Stimulated activated CD4-positive, alpha-beta T cell treated with anti-CD3 and anti-CD28 coated beads, Interleukin-2, amount 100 ng/mL, for 24 hours (primary cell): ENCODE measurements at places on chromosomes 3 and 15.

DNA sequence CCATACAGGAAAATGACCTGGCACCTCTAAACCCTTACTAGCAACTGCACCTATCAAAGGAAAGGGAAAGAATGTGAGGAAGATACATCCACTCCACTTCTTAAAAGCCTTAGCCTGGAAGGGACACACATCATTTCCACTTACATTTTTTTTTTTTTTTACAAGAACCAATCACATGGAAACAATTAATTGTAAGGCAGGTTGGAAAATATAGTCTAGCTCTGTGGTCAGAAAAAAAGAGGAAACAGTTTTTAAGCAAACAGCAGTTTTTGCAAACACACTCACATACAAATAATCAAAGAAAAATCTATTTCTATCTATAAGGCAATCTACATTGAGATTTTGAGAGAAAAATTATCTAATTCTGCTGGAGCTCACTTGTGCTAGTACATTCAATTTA lies 98.9 kb upstream of the SPRED1 start:
- DNase-seq = no peak

DNA sequence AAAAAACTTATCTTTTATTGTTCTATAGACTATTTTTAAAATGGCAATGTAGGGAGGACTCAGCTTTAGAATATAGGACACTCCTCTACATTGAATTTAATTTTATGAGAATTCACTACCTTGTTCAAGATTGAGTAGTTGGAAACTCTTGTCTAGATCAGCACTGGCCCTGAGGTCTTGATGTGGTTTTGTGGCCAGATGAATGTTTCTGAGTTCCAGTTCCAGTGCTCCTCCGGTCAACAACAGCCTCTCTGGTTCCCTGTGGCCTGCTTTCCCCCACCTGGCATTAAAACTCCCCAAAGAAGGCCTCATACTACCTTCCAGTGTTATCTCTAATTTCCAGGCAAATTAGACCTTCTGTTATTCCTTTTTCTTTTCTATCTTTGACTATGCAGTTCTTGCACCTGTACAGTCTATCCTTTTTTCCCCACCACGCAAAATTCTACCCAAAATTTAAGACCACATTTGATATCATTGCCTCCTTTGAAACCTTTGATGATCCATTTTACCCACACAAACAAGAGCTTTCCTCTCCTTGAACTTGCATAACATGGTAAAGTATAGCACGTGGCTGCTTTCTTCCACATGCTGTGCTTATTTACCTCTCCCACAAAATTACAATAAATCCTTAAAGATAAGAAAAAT lies 9.6 kb upstream of the ANP32A start:
- peak; percentile 15 for DNase-seq

GRCh38 chr3:30615615-30616346 lies 9.4 kb downstream of the TGFBR2 start:
- DNase-seq = no peak

DNA sequence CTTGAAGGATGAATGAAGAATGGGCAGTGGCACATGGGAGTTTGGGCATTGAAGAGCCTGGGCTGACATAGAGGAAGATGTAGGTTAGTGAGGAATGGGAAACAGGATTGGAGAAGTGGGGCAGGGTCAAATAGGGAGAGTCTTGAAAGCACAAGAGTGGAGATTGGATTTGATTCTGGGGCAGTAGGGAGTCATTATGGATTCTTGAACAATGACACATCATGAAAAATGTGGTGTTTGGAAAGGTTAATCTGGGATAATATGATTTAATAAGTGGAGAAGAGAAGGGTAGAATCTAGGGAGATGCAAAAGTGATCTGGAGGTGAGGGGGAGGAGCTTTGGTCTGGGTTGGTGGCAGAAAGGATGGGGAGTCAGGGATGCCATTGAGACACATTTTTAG lies 45.4 kb upstream of the ROPN1 start:
- DNase-seq = no peak

DNA sequence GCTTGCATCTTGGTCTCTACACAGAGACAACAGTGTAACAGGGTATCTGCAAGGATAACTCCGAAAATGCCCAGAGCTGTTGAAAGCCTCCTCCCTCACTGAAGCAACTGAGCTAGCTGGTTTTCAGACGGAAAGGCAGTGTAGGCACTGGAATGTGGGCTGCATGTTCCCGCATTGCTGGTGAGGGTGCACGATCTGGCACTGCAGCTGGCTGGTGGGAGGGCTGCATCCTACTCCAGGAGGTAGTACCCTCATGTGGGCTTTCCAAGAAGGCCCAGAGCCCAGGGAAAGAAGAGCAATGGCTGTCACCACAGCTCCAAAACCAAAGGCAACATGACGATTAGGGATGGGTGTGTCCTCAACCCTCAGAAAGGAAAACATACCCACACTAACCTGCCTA lies 28.7 kb upstream of the RPS17 start:
- DNase-seq = no peak

DNA sequence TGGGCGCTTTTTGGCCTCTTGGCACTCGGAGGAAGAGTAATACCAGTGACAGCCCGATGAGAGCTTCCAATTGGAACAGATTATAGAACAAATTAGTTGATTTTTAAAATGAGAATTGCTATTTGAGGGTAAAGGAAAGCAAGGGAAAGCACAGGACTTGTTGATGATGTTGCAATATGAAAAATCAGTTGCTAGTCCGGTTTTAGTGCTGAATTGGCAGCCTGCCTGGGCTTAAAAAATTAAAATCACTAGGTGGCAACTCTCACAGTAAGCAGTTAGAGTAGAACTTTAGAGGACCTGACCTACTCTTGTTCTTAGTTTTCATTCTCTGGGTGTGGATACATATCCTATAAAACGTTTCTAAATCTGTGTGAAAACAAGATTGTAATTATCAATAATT lies 2.1 kb upstream of the SCAANT1 start:
- no peak for DNase-seq

DNA sequence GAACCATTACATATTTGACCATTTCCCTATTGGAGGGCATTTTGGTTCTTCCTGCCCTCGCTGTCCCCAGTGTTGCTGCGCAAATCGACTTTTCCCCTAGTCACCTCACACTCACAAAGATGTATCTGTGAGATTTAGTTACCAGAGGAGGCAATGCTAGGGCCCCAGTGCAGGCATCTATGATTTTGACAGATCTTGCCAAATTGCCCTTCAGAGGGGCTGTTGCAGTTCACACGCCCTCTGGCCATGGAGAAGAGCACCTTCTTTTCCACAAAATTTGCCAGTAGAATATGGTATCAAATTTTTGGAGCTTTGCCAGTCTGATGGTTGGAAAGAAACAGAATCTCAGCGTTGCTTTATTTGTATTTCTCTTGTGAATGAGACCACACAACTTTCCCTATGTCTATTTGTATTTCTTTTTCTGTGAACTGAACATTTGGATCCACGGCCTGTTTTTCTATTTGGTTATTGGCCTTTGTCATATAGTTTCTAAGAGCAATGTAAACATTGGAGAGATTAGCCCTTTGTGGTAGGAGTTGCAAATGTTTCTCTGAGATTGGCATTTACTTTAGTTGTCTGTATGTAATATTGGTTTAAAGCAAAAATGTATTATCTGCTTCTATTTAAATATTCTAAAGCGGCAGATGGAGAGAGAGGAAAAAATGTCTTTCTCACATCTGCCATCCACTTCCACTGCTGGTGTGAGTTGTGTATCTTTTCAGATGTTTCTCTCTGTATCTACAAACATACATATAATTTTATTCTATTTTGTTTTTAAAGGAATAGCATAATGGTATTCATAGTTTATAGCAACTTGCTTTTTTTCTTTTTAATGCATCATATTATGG lies 66.1 kb downstream of the DNASE1L3 start:
- DNase-seq = no peak

- no peak for DNase-seq
Observed at GRCh38 chr3:141178026-141178425, 53.6 kb upstream of the PXYLP1 start.

DNA sequence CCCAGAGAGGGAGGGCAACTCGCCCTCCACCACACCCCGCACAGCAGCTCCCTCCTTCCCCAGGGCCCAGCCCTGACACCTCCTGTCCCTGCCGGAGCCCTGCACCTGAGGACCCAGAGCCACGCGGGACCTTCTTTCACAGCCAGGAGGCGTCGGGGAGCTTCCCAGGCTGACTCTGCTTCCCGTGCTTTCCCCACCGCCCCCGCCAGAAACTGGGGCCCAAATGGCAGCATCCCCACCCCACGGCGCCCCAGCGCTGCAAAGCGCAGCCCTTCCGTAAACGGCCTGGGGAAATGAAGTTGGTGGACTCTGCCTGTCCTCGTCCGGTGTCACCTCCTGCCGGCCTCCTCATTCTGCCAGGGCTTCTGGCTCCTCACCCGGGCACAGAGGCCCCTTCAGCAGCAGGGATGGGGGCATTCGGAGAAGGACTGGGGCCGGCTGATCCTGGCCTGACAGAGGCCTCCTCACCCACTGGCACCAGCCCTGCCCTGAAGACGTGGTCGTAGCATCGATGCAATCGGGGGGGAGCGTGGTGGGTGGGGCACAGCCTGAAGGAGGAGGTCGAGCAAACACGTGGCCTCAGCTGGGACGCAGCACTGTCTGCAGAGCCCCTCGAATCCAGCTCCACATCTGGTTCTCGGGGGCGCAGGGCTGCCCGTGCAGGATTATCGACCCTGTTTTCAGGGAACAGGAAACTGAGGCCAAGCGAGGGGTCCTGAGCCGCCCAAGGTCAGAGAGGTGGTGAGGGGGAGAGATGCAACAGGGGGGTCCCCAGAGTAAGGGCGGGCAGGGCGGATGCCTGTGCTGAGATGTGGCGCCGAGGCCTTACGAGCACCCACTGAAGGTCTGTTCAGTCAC lies 235.4 kb downstream of the XXYLT1 start:
- no peak for DNase-seq

- no peak for DNase-seq
Observed at GRCh38 chr15:70140025-70140542, 42.4 kb upstream of the TLE3 start.

DNA sequence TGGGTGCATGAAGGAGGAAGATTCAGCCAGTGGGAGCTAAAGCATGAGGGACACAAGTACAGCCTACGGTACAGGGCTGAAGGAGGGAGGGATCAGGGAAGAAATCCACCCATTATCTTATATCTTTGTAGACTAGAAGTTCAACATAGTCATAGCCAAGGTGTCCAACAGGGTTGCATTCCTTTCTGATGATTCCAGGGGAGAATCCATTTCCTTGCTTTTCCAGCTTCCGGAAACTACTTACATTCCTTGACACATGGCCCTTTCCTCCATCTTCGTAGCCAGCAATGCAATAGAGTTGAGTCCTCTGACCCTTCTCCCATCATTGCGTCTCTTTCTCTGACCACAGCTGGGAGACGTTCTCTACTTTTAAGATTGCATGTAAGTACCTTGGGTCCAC lies 471.0 kb upstream of the SEMA6D start:
- DNase-seq = no peak

DNA sequence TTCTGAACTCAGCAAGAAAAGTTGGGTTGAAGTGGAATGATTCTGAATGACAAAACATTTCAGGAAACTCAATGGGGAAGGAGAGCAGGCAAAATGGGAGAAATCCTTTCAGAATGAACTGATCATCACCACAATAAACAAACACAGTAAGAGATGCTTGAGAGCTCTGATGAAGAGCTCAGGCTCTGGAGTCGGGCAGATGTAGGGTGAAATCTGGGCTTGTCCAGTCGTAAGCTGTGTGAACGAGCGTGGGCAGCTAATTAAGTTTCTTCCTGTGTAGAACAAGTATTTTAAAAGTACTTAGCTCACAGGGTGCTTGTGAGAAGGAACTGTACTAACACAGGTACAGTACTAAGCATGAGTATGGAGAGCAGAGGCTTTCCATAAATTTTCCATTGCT lies 406.2 kb downstream of the FOXP1 start:
- no peak for DNase-seq

- DNase-seq = no peak
Observed at GRCh38 chr3:4394048-4394447, 73.0 kb downstream of the SUMF1 start.

DNA sequence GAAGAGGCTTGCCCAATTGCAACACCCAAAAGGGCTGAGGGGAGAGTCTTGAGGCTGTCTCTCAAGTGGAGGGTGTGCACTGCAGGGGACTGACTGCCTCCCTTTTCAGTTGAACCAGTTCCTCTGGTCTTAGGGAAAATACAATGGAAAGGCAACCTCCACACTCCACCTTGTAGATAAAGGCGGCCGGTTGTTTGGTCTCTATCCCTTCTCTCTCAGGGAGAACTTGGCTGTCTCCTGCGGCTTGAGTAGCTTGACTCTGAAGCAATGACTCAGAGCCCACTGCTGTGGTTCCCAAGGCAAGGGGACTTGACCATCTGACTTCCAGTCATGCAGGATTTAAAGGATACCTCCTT lies 143.2 kb upstream of the UMPS start:
- no peak for DNase-seq
